ENCODE measurements at places on chromosomes 2 and 18.

DNA sequence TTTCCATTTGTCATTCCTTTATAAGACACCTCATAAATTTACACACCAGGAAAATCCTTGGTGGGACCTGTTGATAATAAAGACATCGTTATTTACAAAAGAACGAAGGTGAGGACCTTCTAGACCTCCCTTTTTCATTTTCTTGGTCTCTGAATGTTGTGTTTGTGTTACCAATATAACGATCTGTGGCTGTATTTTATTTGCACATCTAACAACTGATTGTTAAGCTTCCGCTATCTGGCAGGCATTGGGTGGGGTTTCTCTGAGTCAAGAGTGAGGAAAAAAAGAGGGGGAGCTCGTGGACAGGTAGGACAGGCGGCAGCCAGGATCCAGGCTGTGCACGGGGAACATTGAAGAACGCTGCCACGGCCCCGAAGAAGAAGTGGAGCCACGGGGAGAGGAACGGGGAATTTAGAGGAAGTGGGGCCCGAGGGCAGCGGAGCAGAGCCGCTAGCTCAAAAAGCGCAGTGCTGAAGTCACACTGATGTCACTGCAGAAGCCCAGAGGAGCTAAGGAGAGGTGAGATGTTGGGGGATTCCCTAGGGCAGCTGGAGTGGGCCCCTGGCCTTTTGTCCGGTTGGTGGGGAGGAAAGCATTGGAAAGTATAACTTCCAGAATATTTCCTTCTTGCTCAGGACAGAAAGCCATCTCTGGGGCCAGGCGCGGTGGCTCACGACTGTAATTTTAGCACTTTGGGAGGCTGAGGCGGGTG, 20.9 kb upstream of the DNMT3A start:
- no peak for DNase-seq

- DNase-seq = no peak
Measured at GRCh38 chr2:229777716-229778115, 63.4 kb upstream of the DNER start.

- DNase-seq = no peak
Measured at GRCh38 chr2:149021761-149022160, 16.7 kb upstream of the LYPD6B start.

- DNase-seq = no peak
Measured at GRCh38 chr2:35293261-35293660, 1062.3 kb upstream of the CRIM1 start.

DNA sequence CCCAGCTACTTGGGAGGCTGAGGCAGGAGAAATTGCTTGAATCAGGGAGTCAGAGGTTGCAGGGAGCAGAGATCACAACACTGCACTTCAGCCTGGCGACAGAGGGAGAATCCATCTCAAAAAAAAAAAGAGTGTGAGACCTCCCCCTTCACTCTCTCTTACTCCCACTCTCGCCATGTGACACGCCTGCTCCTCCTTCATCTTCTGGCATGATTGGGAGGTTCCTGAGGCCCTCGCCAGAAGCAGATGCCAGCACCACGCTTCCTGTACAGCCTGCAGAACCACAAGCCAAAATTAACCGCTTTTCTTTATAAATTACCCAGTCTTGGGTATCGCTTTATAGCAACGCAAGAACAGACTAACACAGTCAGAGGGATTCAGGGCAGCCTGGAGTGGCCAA, 66.3 kb upstream of the CREB1 start:
- no peak for DNase-seq

DNA sequence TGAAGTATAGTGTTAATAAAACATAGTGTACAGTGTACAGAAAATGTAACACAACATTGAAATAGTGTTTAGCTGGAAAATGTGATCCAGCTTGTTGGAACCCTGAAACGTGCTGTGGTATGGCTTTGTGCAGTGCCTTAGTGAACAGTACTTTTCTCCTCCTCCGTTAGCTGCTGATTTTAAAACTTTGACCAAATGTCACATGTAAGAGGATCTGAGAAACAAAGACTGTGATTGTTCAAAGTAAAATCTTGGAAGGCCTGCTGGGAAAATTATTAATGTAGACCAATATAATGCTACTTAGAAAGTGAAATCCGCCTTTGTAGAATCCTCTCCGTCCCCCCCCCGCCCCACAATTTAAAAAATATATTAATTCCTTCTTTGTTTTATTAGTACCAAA, 911 bp upstream of the KCNJ13 start:
- no peak for DNase-seq

DNA sequence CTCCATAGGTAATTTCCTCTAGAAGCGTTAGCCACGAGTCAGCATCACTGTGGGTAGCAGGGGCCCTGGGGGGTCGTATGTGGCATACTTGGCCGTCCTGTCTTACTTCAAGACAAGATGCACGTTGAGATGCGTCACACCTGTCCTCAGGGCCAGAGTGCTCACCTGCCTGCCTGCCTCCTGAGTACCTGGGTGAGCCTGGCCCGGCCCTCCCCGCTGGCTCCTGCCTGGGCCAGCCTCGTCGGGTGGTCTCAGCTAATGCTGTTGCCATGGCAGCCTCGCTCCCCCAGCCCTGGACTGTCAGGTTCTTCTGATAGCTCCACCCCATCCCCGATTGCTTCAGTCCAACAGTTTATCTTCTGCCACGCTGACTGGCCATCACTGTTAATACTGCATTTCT, 232.4 kb downstream of the GBX2 start:
- no peak for DNase-seq

GRCh38 chr2:193482557-193482956, 1287.8 kb upstream of the TMEFF2 start:
- DNase-seq = no peak

DNA sequence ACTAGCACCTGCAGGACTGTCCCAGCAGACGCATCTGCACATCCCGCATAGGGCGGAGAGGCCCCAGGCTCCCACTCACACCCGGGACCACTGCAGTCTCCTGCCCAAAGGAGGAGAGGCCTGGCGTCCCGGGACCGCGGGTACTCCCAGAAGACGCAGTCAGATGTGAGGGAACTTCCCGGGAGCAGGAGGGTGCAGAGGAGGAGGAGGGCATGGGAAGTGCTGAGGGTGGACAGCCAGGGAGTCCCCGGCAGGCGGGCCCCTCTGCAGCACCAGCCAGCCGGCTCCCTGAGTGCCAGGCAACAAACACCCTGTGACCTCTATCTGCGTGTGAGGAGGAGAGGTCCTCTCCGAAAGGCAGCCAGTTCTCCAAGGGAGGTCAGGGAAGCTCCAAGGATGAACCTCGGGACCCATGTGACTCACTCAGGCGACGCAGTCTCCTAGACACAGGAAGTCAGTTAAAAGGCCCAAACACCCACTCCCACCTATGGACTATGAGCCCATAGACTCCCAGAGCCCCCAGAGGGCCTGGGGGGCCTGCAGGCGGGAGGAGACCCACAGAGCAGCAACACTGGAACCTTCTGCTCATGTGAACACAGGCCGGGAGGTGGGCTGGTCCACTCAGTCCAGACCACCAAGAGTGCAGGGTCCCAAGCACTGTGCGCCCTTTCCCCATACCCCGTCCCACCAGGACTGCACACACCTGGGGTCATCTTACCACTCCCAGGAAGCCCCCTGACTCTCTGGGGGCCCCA, 4.2 kb downstream of the PXDN start:
- DNase-seq = no peak

DNA sequence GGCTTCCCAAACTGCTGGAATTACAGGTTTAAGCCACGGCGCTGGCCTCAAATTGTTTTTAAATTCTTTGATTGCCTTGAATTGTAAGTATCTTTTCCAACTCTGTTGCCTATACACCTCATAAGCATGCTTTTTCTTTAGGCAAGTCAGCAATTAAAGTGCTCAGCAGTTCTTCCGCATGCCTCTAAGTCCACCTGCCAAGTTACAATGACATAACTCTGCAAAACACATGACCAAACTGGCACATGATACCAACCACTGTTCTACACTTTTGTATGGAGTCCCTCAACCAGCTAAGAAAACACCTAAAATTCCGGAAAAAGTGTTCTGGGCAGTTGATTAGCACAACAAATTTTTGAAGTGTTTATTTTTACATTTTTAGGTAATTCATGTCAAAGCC, 5.1 kb downstream of the TXNL4A start:
- DNase-seq = no peak

DNA sequence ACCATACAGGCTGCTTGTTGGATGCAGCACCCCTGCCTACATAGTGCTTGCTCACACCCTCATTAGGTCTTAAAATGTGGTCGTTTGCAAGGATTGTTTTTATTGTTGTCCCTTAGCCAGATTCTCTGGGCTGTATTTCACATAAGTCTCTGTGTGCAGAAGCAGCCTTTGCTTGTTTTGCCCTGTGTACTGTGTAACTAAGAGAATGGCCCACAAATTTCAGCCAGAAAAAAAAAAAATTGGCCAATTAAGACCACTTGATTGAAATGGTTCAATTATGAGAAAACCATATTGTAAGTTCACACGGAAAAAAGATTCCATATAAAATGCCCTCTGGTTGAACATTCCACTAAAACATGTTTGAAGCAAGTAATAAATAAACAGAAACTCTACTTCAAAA, 377.1 kb upstream of the SOX11 start:
- DNase-seq = no peak

- no peak for DNase-seq
Measured at GRCh38 chr2:241976296-241976695, 106.8 kb downstream of the RTP5 start.

DNA sequence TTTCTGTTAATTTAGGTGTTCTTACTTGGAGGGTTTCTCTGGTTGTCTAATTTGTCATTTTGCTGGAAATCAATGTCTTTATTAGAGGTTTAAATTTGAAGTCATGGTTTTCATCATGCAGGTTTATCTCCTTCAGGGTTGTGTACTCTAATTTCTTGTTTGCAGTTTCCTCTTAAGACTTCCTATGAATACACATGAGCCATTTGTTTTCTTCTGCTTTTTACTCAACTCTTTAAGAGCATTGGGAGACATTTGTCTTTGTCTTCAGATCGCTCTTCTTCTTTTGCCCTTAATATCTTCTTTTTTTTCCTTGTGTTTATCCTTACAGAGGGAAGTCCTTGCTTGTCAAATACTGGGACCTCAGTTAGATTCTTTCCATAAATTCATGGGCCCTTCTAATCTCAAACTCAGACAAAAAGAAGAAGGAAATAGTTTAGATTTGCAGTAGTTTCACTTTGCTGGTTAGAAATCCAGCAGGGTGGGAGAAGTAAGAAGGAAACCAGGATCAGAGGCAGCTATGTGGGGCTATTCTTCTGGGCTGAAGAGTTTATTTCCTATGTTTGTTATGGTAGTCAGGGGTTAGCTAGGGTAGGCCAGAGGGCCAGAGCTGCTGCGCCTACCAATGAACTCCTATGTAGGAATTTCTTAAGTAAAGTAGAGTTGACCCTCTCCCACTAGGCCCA, 176.6 kb downstream of the DYSF start:
- no peak for DNase-seq

DNA sequence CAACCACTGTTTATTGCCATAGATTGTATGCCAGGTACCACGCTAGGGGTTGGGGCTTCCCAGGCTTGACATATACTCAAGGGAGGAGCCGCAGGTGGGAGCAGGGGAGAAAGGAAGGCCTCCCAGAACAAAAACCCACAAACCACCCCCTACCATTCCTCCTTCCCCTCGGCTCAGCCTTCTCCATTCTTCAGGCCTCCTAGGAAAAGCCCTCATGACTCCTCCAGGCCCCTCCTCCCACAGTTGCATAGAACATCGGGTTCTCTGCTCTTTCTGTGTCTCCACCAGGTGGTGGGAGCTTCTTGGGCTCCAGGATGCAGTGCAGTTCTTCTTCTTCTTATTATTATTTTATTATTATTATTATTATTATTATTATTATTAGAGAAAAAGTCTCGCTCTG, 80.3 kb downstream of the ZFP36L2 start:
- no peak for DNase-seq

DNA sequence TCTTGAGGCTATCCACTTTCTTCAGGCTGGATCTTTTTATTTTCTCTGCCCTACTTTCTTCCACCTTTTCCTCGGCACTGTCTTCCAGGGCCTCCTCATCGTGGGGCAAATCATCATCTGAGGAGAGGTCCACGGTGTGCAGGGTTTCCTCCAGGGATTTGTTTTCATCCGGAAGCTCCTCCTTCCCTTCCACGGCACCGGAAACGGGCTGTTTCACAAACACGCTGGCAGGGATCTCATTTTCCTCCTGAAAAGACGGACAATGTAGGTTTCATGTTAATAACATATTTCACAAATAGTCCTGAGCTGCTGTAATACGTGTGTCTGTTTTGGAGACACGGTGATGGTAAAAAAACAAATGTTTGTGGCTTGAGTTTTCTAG, 10.4 kb downstream of the CAVIN2 start:
- DNase-seq = no peak

DNA sequence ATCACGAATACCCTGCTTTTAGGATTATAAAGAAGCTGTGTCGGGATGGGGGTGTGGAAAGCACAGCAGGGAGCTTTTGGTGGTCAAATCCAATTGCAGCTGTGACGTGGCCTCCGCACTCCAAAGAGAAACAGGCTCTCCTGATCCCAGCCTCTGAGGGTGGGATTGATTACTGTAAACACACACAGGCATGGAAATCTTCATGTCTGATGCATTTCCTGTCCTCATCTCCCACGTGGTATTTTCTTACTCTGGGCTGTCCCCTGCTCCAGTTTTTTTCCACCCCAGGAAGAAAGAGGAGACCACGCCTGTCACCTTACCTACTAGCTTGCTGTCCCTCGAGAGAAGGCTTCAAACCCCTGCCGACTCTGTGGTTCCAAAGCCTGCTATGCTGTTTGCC, 22.7 kb downstream of the RNF152 start:
- DNase-seq = peak; percentile 54

GRCh38 chr2:41329040-41329439, 718.8 kb upstream of the PKDCC start:
- no peak for DNase-seq

DNA sequence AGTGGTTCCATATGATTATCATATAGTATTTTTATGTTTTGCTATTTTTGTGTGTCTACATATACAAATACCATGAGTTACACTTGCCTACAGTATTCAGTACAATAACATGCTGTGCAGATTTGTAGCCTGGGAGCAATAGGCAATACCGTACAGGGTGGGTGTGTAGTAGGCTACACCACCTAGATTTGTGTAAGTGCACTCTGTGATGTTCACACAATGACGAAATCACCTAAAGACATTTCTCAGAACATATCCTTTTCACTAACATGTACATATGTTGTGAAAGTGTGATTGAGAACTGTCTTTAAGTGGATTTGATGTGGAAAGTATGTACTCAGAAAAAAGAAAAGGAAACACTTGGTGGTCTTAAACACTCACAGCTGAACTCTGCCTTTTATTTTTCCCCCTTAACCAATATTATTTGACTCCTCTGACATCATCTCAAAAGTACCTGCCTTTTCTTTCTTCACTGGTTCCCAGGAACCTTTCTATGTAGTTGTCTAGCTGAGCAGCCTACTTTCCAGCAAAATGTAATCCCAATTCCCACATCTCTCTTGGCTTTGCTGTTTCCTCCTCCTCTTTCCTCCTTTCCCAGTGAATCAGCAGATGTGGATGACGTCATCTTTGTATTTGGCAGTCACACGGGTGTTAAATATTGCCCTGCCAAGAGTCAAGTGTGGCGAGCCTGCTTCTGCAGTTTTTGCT, 47.7 kb downstream of the OSBPL6 start:
- peak; percentile 88 for DNase-seq

GRCh38 chr2:218981881-218982585, 3.0 kb downstream of the FEV start:
- DNase-seq = no peak

- no peak for DNase-seq
Measured at GRCh38 chr2:148952621-148953020, 77.6 kb downstream of the KIF5C start.
